ENCODE measurements at places on chromosomes 7 and 10.

DNA sequence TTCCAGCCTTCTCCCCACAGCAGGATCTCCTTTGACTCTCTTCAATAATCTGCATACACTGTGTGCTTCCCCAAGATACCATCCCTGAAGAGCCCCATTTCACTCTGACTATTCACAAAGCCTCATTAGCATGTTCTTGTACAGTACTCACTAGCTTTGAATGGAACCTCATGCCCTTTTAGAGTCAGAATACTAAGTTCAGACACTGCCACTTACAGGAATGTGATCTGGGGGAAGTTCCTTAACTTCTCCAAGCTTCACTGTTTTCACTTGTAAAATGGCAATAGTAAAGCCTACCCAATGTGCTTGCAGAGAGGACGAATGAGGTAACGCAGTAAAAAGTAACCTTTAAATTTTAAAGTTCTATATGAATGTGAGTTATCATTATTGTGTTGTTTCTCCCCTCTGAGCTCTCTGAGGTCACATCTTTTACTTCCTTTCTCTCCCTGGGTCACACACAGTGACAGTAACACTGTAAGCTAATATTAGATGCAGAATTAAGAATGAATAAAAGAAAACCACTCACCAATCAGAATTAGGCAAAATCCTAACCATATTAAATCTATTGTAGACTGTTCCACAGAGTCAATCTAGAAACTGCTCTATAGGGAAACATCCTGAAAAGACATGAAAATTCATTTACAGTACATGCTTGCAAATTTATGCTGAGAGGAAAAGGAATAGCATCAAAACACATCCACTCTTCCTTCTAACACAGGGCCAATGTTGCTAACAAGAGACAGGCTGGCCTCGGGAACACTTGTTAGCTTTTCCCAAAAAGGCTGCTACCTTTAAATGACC, 64.2 kb upstream of the IL6 start:
- DNase-seq: no peak

DNA sequence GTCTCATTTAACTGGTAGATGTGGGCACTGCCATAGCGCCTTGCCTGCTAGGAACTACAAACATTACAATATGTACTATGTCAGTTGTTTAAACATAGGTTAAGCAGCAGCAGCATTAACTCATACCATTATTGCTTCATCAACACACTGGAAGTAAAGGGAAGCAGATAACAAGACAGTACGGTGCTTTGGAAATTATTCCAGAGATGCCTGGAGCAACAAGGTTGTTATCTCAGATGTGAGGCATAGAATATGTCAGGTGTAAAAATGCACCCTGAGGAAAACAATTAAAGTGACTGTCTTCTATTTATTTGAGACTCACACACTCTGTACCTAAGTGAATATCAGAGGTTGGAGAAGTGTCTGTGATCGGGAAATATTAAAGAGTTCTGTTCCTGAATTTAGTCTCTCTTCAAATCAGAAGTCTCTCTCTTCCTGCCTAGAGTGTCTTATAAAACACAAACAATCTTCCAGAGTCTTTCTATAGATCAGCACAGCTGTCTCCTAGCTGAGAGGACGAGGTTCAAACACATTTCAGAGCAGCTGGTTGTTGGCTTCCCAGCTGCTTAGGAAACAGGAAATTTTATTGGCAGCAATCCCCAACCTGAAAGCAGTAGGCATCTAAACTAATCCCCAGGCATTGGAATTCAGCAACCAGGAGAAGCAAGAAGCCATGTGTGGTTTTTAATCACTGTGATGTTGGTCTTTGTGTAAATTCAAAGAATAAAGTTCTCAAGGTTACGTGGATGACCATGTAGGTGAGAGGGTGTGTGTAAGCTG, 994.4 kb upstream of the LRRTM3 start:
- DNase-seq: no peak

DNA sequence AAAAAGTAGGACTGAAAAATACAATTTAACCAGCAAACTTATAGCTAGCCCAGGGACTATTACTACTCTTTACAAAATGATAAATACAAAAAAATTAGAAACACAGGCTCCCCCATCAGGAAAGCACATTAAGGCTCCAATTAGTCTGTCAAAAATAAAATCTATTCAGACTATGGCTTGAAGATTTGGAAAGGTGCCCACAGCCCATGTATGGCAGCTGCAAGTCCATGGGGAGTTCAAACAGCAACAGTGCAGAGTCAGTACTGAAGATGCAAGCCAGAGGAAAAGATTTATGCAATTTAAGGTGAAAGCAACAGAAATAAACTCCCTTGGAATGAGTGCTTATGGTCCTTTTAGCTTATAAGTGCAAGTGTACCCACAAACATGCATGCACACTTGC, 29.7 kb downstream of the IMMP2L start:
- DNase-seq: no peak

- DNase-seq: no peak
Measured at GRCh38 chr7:127903892-127904669, 127.2 kb downstream of the LRRC4 start.

GRCh38 chr10:108323274-108323798, 1158.8 kb upstream of the SORCS1 start:
- no peak for DNase-seq

DNA sequence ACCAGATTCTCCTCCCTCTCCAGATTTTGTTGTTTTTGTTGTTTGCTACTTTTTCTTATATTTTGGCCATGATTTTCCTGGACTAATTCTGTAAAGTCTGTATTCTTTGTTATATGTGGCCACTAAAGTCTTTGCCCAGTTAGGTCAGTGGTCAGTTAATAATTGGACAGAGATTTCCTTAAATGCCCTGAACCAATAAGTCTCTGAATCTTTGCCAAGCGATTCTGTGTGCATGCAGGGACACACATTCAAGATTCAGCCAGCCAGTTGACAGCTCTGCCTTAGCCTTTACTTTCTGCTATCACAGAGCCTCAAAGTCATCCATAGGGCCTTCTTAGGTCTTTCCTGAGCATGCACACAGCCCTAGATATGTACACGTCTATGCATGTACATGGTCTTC, 11.0 kb upstream of the COL17A1 start:
- DNase-seq: no peak

DNA sequence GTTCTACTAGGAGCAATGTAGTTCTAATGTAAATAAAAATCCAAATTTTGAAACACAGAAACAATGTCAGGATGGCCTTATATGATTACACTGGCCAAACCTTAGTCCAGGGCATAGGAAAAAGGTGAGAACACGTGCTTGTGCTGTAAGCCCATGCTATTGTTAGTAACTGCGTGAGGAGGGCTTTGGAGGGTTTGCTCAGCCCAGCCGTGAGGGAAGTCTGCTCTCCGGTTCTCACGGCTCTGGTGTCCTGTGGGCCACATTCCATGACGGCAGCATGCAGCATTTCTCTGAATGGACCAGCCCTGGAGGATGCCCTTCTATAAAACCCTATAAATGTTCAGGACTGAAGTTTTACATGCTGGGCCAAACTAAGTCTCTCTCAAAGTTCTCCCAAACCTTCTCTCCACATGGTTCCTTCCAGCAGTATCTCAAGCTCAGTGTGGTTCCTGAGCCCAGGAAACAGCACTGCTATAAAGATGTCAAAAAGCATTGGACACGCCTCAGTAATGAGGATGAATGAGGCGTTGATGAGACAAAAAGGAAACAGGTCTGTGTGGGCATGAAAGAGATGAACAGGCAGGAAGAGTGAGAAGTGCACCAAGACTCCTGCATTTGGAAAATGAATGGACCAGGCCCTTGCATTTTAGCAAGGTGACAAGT, 174.8 kb upstream of the CDCA7L start:
- peak; percentile 74 for DNase-seq

DNA sequence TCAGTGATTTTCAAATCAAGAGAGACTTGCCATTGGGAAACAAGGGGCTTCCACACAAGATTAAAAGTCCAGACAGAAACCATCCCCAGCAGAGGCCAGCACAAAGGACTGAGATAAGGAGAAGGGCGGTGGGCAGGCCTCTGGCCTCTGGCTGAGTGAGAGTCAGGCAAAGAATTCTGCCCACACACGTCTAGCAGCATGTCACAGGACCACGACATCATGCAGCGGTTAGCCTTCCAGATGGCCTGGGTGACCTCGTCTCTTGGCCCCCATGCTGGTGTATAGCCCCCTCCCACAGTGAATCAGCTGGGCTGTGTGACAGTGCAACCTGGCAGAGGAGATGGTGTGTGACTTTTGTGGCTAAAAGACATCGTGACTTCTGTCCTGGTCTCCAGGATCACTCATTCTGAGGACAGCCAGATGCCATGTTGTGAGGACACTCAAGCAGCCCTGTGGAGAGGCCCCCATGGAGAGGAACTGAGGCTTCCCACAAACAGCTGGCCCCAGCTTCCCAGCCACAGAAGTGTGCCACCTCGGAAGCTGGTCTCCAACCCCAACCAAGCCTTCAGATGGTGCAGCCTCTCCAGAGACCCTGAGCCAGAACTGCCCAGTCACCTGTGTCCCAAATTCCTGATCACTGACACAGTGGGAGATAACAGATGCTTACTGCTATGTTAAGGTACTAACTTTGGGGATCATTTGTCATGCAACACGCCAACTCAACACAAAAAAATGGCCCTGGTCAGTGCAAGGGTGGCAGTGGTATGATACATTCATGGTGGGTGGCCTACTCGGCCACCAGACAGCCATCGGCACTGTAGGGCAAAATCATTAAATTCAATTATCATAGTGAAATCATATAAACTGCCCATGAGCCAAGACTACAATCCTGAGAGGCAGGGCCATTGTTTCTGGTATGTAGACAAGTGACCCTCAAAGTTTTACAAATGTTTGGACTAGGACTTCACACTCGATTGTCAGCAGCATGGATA, 73.2 kb downstream of the TNS3 start:
- no peak for DNase-seq

DNA sequence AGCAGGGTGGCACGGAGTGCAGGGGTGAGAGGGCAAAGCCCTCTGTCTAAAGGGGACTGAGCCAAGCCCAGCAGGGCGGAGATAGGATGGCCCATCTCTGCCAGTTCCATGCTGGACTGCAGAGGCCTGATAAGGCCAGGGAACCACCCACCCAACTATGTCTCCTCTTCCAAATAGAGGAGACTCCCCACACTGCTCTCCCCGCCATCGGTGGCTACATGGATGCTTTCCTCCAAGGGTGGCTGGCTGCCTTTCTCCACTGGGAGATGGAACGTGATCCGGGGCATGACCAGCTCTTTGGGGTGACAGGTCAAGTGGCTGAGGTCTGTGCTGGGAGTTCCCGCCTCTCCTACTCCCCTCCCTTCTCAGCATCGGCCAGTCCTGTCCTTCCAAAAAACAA, 58.1 kb upstream of the MXI1 start:
- no peak for DNase-seq

- peak; percentile 42 for DNase-seq
Measured at GRCh38 chr7:13115157-13115772, 427.8 kb downstream of the ARL4A start.

GRCh38 chr10:133110133-133110532, 22.4 kb downstream of the ADGRA1 start:
- no peak for DNase-seq

GRCh38 chr7:1678571-1679325, 8.7 kb downstream of the ELFN1 start:
- no peak for DNase-seq

DNA sequence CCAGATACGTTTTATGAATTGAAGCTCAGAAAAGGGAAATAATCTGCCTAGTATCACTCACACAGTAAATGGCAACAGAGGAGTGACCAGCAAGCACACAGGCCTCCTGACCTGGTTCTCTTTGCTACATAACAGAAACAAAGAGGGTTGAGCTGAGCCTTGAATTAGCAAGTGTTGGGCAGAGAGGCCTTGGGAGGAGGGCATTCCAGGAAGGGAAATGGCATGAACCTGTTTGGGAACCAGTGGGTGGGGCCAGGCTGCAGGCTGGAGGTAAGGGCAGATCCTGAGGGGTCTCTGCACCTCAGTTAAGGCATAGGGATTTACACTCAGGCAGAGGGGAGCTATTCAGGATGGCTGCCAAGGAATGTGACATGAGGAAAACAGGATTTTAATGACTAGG, 24.8 kb upstream of the CYCS start:
- DNase-seq: no peak

- no peak for DNase-seq
Measured at GRCh38 chr7:148547951-148548350, 42.6 kb upstream of the C7orf33 start.

- no peak for DNase-seq
Measured at GRCh38 chr7:136069840-136070529, 92.8 kb upstream of the MTPN start.

DNA sequence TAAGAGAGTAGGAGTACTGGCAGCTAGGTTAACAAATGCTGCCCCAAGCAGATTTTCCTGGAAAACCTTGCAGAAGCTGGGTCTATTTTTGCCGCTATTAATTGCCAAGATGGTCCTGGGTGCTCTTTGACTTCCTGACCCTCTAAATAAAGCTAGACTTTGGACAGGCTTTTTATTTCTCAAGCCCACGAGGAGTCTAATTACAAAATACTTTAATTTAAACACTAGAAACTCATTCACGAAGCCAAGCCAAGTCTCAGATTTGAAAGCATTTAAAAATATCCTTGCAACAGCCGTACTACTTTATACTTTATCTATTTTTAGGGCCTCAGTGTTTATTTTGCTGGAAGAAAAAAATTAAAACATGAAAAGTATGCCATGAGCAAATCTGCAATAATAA, 45.1 kb downstream of the TMEM26 start:
- peak; percentile 10 for DNase-seq

GRCh38 chr7:130294314-130294713, 1.4 kb downstream of the CPA4 start:
- no peak for DNase-seq

DNA sequence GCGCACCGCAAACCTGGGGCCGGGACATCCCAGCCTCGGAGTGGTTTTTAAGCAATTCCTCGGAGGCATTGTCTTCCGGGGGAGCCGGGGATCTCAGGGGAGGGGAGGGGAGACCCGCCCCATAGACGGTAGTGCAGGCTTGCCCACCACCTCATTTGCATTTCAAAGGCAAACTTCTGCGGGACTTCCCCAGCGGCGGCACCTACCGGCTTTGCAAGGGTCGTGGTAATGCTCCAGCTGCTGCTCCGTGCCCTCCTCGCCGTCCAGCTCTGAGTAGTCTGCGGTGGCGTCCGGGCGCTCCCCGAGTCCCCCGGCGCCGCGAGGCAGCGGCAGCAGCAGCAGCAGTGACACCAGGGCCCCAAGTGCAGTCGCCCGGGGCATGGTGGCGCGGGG, 425 bp downstream of the TLL2 start:
- DNase-seq: no peak

GRCh38 chr7:42457663-42458062, 220.7 kb upstream of the GLI3 start:
- no peak for DNase-seq
